ENCODE measurements at places on chromosomes 3 and 15.

DNA sequence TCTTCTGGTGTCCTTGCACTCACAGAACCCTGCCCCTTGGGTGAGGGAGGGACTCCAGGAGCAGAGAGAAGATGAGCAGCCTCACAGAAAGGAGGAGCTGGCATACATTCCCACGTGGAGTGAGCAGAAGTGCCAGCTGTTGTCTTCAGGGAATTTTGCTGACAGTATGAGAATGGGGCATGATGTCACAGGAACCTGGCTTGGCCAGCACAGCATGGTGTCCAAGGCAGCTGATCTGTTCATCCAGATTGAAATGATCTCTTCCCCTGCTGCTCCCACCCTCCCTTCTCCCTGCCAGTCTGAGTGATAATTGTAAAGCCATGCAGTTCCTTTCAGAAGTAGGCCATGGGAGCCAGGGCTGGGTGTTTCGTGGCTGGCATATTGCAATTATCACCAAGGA, 53.3 kb downstream of the GJD2 start:
- DNase-seq = no peak

GRCh38 chr3:59040902-59041301, 8.9 kb downstream of the CFAP20DC start:
- no peak for DNase-seq

GRCh38 chr3:106030627-106030963, 161.8 kb upstream of the CBLB start:
- no peak for DNase-seq

- DNase-seq = no peak
These were observed 42.0 kb upstream of the ATP2B2 start for GRCh38 chr3:10547413-10547812.

- no peak for DNase-seq
These were observed 56.6 kb upstream of the ARHGEF3 start for GRCh38 chr3:56858331-56858730.

- DNase-seq = no peak
These were observed 182.3 kb downstream of the OR4M2 start for GRCh38 chr15:22262613-22263020.

DNA sequence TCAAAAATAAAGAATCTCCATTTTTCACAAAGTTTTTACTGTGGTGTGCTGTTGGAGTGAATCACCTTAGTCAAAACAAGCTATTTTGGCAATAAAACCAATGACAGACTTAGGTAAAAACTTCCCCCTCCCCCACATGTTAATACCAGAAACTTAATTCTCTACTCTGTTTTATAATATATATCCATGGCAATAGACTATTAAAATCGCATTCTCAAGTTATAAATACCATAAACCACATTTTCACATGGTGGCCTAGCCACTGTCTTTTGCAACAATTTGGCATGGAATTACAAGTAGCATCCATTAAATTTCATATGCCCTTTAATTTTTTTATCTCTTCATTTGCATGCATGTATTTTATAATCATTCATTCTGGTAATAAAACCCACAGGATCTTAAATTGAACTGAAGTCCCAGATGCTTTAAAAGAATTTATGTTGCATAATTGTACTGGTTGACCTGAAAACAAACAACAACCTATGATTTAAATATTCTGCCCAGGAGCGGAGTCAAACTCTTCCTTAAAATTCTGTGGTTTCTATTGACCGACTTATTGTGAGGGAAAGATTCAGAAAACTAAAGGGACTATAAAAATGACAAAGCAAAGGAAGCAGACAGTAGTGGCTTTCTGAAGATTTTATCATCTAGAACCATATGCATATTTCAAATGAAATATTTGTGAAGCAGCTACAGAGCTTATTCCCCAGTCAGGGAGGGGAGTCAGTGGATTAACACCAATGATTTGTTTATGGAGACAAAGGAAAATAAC, 229.0 kb upstream of the TBL1XR1 start:
- DNase-seq = no peak

- no peak for DNase-seq
These were observed 8.1 kb downstream of the WDR82 start for GRCh38 chr3:52270252-52270754.

- no peak for DNase-seq
These were observed 23.4 kb upstream of the PPP4R2 start for GRCh38 chr3:72973031-72973723.
